Common myeloid progenitor, CD34-positive (primary cell): ENCODE measurements at places on chromosomes 13 and 19.

DNA sequence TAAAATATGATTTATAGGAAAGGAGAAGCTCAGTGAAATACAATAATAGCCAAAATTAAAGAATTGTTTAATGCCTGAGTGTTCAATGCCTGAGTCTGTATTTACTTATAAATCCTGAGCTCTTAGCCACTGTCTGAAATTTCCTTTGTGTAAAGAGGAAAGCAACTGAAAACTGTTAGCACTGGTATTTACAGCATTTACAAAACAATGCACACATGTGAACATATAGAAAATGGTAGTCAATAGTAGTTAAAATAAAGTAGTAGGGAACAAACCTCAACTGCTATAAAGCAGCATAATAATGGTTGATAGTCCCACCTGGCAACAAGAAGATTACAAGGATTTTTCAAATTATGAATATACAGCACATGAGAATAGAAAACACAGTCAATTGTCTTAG, 1137.1 kb upstream of the ATXN8OS start:
- no peak for DNase-seq

DNA sequence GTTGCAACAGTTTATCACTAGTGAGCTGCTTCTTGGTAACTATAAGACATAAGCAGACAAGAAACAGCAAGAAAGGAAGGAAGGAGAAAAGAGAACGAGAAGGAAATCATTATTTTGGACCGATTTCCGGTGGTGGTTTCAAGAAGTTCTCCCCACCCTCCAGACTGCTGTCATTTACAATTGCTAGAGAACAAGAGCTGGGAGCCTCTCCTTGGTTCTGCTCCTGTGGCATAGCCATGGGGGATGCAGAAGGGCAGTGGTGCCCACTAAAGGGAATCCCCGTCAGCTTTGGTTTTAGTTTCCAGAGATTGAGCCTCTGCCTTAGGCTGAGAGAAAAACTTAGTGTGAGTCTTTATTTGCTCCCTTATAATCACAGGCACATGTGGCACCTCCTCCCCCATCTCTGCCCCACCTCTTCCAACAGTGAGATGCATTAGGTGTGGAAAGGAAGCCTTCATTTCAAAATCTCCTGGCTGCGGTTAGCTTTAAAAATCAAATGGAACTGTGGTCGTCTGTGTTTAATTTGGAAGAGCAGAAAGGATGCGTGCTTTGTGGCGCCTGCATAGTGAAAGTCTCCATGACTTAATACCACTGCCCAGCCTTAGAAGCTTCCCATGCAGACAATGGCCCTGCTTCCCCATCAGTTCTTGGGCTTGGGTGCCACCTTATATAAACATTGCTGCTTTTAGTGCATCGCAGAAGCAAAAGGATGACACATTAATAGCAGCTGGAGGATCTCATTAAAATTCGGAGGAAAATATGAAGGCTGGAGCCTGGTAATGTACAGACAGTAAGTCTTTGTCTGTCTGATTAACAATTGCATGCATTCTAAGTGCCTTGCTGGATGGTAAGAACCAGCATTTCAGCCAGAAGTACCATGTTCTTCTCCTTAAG, 25.0 kb downstream of the LRCH1 start:
- DNase-seq: peak; percentile 19

DNA sequence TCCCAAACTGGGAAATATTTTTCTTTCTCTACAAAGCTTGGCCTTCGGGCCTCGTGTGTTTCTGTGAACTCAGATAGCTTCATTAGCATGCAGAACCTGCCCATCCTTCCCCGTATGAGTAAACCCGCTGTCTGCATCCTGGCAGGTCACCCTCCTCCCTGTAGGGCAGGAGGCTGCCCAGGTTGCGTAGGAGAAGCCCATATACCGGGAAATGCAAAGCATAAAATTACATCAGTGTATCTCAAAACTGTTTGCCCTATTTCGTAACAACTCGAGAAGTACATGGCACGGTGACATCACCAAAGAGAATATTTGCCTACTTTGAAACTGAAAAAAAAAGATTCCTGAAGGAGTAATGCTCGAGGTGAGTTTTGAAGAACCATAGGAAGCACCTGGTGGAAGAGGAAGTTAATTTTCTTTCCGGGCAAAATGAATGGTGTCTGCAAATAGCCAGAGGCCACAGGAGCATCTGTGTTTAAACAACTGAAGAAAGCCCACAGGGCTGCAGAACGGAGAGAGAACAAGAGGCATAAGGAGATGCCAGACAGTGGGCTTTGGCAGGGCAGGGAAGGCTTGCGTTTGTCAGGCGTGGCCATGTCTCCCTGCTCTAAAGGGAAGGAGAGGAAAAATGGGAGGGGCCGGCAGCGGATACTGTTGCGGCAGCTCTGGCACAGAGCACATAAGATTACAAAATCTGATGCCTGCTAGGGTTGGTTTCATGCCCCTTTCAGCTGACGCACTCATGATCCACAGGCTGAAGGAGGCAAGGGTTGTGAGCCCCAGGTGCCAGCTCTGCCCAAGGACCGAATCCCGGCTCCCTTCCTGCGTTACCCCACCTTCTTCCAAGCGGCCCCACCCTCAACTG, 81.4 kb downstream of the IRS2 start:
- DNase-seq: peak; percentile 92

DNA sequence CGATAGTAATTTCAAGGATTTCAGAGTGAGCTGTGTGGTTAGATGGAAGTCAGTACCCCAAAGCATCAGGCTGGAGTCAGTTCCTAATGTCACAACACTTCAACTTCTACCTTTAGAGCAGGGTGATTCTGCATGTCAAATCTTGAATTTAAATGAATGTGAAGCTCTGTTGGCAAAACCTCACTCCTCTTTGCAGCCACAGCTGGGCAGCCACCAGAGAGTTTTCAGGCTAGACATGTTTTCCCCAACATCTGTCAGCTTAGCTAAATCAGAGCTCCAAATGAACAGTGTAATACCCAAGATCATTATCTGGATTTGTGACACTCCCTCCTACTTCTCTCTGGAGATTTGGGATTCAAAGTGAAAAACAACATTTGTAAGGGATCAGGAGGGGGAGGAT, 33.7 kb upstream of the OLFM4 start:
- no peak for DNase-seq

GRCh38 chr13:37701306-37701705, 102.7 kb upstream of the POSTN start:
- no peak for DNase-seq

DNA sequence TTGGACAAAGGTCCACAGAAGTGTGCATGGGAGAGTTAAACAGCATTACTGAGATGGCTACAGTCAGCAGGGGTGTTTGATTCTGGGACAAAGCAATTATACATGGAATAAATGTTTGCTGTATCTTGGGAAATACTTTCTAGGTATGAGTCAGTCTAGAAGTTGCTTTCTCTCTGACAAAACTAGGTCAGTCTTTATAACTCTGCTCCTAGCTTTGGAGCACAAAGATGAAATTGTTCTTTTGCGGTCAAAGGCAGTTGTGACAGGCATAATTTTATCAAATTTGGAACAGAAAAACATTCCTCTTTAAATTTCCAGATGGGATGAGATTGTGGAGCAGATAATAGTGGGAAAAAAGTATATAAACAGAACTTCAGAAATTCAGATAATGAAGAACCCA, 1045.4 kb upstream of the MIR17HG start:
- no peak for DNase-seq

DNA sequence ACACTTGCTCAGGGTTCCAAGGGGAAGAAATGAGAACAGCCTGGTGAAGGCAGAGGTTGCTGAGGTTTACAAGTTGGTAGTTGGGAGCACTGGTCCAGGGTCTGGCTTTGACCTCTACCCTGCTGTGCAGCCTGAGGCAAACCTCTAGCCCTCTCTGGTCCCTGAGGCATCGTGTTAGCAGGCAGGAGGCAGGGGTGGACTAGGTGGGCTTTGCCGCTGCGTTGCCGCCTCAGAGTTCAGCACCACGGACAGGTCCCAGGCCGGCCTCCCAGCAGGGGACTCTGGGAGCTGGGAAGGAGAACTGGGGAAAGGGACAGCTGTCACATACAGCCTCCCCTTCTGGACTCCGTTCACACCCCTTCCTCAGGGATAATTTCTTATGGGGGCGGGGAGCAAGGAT, 3.1 kb downstream of the NCAN start:
- peak; percentile 72 for DNase-seq

- DNase-seq: no peak
Observed at GRCh38 chr19:582497-583197, 7.0 kb upstream of the HCN2 start.

DNA sequence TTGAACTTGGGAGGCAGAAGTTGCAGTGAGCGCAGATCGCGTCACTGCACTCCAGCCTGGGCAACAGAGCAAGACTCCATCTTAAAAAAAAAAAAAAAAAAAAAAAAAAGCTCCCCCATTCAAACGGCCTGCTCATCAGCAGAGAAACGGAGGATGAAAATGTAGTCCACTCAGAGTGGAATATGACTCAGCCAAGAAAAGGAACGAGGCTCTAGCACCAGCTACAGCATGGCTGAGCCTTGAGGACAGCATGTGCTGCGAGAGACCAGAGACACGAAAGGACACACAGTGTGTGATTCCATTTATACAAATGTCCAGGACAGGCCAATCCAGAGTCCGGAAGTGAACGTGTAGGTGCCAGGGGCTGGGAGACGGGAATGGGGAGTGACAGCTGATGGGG, 18.1 kb upstream of the MIER2 start:
- no peak for DNase-seq

DNA sequence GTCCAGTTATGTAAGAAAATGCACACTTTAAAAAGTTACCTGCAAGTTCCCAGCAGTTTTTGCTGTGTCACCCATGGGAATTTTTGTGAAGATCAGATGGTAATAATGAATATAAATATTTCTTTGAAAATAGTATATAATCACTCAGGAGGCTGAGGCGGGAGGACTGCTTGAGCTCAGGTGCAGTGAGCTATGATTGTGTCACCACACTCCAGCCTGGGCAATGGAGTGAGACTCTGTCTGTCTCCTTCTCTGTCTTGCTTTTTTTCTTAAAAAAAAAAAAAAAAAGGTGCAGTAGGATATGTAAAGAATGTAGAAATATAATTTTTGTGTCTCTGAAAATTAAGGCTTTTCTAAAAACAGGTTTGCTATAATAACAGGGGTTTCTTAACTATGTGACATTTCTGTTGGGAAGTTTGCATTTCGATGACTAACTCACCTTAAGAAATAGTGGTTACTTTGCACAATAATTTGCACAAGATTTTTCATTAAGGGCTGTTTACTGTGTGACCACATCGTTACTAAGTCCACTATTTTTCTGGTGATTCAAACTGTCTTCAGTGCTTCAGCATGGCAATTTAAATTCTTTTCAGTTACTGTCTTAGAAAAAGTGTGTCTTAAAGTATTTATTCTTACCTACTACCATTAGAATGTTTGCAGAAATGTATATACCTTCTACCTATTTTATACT, 37.3 kb downstream of the DNAJC3 start:
- DNase-seq: peak; percentile 27

- no peak for DNase-seq
Observed at GRCh38 chr13:49164712-49165111, 55.4 kb upstream of the MLNR start.

DNA sequence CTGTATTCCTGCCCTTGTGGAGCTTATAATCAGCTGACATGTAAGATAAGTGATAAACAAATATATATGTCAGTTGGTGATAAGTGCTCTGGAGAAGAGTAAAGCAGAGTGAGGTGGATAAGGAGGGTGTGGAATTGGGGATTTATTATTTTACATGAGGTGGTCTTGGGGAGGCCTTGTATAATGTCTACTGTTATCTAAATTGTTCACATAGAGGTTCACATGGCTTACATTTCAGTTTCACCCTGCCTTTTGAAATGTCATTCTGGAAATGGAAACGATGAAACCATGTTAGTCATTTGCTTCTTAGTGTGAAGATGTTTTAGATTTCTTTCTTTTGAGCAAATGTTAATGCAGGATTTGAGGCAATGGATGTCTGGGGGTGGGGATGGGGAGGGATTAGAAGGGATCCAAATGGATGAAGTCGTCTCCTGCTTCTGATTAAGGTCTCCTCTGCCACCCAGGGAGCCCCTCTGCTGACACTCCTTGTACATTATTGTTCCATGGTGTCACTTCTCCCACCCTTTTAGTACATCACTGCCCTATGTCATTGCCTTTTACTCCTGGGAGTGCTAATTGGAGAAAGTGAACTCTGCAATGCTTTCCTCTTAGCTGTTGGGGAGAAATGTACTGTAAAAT, 14.0 kb downstream of the B3GLCT start:
- no peak for DNase-seq

DNA sequence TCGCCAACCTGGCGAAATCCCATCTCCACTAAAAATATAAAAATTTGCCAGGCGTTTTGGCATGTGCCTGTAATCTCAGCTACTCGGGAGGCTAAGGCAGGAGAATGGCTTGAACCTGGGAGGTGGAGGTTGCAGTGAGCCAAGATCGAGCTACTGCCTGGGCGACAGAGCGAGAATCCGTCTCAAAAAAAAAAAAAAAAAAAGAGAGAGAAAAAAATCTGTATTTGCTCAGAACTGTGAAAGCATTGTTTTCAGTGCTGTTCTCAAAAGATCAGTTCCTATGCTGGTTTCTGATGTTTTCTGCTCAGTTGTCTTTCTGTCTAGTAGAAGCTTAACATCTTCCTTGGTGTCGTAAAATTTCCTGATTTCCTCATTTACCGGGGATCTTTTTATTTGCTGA, 2.5 kb downstream of the SF3A2 start:
- no peak for DNase-seq

- DNase-seq: no peak
Observed at GRCh38 chr13:44311011-44311780, 62.4 kb upstream of the SERP2 start.

DNA sequence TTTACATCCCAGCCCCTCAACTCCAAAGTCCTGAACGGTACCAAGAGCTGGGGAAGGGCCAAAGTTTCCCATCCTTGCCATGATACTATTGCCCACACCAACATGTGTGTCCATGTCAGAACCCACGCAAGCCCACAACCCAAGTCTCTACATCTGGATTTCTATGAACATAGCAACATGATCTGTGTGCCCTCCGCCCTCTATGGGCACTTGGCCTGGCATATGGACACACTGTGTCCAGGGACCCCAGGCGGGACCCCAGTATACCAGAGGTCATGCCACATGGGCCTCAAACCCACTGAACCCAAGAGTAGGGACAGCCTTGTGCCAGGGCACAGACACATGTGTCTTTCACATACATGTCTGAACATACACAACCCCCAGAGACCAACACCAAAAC, 2.0 kb downstream of the LRFN1 start:
- no peak for DNase-seq

GRCh38 chr19:46491975-46492682, 3.5 kb downstream of the PNMA8B start:
- no peak for DNase-seq

GRCh38 chr13:74871369-74872070, 610.4 kb downstream of the TBC1D4 start:
- DNase-seq: no peak

DNA sequence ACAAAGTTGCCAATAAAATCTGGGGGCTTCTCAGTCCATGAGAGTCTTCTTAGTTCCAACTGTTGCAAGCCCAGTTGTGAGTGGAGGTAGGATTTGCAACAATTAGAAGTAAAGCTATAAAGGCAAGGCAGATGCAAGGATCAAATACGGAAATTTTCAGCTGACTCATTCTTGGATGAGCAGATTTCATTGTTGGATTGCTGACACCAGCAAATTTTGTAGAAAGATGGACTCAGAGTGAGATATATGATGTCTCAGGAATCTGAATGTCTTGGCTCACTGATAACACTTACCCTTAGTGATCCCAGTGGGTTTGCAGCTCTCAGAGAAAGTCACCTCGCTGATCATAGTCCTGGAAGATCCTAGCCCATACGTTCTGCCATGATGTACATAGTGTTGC, 209.0 kb downstream of the GPC6 start:
- no peak for DNase-seq
